ENCODE measurements at places on chromosomes 2 and 18.
A peak's percentile ranks its signal among the peaks of the same experiment; 100 is the strongest.

- DNase-seq, result no peak
Measured at GRCh38 chr2:213086571-213086970, 64.8 kb downstream of the IKZF2 start.

DNA sequence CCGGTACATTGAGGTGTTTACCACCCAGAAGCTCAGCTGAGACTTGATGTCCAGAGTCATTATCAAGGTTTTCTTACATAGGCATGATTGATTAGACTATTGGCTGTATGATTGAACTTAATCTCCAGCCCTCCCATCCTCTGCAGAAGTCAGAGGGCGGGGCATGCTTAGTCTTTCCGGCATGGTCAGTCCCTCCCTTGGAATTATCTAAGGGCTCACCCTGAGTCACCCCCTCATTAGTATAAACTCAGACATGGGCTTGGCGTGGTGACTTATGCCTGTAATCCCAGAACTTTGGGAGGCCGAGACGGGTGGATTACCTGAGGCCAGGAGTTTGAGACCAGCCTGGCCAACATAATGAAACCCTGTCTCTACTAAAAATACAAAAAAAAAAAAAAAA is 243.9 kb downstream of the VAPA start:
- DNase-seq, result no peak

DNA sequence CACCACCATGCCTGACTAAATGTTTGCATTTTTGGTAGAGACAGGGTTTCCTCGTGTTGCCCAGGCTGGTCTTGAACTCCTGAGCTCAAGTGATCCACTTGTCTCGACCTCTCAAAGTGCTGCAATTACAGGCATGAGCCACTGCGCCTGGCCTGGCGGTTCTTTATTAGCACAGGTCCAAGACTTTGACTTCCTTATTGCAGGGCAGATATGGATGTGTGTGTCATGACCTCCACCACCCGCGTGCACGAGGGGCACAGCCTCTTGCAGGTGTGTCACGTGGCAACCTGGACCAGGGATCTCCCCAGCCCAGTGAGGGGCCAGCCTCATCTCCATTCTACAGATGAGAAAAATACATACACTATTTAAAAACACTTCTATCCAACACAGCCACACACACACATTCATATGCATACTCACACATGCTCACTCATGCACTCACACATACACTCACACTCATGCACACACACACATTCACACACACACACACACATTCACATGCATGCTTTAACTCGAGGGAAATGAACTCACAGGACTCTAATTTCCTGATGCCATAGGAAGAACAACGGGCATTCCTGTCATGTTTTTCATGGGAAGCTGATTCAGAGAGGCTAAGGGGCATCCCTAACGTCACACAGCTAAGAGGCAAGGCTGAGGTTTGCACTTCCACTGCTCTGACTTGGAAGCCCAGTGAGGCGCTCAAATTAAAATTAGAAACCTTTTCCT is 38.8 kb downstream of the RRM2 start:
- no peak for DNase-seq

GRCh38 chr2:52831216-52831615 is 936.4 kb upstream of the CHAC2 start:
- no peak for DNase-seq

- DNase-seq, result no peak
Measured at GRCh38 chr2:199484927-199485326, 27.2 kb upstream of the SATB2 start.

GRCh38 chr2:111239107-111239506 is 118.4 kb downstream of the BCL2L11 start:
- DNase-seq, result no peak

GRCh38 chr2:136051725-136052048 is 66.3 kb upstream of the DARS1 start:
- DNase-seq, result no peak

DNA sequence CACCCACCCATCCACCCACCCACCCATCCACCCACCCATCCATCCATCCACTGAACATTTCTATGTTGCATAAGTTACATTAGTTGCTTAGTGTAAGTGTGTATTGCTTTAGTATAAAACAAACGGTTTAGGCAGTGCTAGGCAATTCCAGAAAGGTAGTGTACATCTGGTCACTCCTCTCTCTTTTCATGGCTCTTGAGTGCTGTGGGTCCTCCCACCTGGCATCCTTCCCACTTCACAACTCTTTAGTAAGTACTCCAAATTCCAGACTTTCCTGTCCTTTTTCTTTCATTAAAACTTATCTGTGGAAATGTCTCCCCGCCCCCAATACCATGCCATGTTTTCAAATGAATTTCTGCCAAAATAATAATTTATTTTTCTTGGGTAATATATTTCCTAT is 122.5 kb downstream of the PLEKHM3 start:
- DNase-seq, result no peak

GRCh38 chr2:173278794-173279526 is 75.7 kb upstream of the CDCA7 start:
- no peak for DNase-seq

DNA sequence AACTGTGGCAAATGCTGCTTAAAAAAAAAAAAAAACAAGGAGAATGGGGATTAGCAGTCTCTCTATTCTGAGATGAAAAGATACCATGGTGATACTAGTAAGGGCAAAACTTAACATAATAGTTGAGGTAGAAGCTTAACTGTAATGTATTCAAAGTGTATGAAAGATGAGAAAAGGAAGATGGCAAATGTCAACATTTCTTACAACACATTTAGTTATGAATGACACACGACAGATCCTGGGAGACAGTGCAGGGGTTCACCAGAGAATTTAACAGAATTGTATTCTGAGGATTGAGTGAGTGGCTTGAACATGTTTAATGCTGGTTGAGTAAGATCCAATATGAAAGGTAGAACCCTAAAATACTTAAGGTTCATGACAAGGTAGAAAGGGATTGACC is 52.7 kb downstream of the CUL3 start:
- no peak for DNase-seq

DNA sequence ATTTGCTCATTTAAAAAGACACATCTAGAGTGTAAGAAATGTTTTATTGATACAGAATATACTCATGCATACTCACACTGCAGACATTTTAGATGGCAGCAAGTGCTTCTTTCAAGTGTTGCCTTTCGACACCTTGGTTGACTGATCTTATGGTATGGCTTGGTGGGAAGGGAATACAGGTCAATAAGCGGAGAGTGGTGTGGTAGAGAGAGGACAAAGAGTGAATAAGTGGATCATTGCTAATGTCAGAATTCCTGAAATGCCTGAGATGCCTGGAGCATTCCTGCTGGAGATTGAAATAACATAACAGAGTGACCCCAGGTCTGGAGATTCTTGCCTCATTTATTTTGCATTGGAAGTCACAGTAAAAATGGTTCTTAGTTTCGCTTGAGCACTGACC is 76.7 kb downstream of the RND3 start:
- DNase-seq, result no peak

DNA sequence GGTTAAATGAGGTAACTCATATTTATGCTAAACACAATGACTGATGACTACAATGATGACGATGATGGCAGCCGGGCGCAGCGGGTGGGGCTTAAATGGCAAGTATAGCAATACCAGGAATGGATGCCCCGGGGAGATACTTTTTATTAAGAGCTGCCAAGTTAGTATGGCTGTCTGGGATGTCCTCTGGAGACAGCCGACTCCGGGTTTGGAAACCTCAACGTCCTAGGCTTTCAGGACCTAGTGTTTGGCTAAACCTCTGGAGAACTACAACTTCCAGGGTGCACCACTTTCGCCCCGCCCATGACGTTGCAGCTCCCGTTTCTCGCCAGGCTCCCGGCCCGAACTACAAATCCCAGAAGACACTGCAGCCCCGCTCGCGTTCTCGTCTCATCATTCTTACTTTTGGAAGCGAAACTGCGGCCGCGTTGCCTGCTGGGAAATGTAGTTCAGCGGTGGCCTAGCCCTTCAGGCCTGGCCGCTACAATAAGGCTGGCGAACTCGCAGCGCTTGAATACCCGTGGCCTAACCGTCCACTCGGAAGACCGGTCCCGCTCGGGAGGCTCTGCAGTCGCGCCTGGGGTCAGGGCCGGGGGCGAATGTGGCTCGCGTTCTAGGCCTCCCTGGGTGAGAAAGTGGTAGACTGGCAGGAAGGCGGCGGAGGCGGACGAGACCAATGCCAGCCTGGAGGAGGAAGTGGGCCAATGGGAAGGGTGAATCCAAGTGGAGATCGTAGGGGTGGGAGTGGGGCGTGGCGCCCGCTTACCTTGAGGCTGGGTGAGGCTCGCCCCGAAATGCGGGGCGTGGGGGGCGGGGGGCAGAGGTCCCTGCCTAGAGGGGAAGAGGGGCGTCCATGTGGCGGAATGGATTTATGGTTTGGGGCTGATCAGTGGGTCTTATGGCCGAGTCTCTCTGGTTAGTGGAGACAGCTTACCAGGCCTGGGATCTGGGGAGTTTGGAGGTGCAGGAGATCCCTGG is at the start of gene SMARCAL1:
Gene SMARCAL1, plus strand, starts transcription at position 463 of the 978 bp plus-strand sequence. CDS start 2,221 bp downstream, outside the sequence.
- DNase-seq, result peak; percentile 93

- DNase-seq, result no peak
Measured at GRCh38 chr18:7089369-7089768, 28.2 kb downstream of the LAMA1 start.

DNA sequence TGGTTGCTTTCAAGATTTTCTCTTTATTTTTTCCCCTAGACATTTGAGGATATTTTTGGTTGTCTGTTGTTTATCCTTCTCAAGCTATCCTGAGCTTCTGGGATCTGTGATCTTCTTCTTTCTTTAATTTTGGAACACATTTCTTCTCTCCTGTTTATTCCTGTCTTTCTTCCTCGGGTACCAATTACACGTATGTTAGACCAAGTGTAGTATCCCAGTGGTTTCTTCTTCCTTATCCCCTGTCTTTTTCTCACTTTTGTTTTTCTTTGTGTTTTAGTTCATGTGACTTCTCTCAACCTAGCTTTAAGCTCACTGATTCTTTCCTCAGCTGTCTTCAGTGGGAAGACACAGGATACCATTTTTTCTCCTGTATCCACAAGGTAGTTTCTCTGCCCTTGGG is 120.0 kb downstream of the GALR1 start:
- DNase-seq, result no peak

DNA sequence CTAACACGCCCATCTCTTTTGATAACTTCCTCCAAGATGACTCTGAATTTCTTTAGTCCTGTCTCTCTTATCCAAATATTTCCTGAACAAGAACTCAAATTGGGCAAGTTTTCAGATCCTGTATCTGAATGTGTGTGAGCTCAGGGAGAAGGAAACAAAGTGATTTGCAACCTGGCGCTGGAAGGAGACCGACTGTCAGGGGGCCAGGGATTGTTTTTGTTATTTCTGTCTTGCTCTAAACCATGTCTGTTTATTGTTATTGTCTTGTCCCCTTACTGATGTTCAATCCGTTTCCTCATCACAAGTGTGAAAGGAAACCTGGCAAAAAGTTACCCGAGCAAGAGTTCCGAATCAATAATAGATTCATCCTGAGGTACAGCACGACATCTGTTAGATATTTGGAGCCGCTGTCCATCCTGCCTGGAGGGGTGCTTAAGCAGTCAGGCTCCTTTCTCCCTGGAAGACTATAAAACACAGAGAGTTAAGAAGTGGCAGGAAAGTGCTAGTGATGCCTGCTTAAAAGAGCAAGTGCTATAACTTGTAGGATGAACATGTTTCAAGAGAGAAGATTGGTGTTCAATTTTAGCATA is 132.5 kb upstream of the OSR1 start:
- DNase-seq, result no peak

GRCh38 chr18:2932247-2933181 is 80.4 kb downstream of the LPIN2 start:
- no peak for DNase-seq

DNA sequence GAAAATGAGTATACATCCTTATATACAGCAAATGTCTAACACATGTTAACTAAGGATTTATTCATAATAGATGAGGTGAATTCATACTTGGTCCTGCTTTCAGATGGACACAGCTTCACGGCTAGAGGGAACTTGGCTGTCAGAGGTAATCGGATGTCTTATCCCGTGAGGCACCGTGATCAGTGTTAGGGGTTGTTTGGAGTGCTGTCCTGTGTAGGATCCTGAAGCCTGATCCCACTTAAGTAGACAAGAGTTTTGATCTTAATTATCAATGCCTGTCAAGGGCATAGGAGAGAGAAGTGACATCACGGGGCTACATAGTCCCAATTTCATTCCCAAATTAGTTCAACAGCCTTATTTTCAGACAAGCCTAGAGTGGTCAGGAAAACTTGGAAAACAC is 204.6 kb downstream of the RNF144A start:
- no peak for DNase-seq

GRCh38 chr2:217085543-217085942 is 225.7 kb upstream of the TNP1 start:
- DNase-seq, result no peak

DNA sequence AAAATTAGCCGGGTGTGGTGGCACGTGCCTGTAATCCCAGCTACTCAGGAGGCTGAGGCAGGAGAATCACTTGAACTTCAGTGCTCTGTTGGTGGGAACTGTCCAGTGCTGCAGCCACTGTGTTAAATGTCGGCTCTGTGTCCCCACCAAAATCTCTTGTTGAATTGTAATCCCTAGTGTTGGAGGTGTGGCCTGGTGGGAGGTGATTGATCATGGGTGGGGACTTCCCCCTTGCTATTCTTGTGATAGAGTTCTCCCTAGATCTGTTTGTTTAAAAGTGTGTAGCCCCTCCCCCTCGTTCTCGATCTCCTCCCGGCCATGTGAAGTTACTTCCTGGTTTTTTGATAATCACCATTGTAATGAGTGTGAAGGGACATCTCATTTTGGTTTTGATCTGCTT is 9.8 kb upstream of the RPL31 start:
- no peak for DNase-seq

DNA sequence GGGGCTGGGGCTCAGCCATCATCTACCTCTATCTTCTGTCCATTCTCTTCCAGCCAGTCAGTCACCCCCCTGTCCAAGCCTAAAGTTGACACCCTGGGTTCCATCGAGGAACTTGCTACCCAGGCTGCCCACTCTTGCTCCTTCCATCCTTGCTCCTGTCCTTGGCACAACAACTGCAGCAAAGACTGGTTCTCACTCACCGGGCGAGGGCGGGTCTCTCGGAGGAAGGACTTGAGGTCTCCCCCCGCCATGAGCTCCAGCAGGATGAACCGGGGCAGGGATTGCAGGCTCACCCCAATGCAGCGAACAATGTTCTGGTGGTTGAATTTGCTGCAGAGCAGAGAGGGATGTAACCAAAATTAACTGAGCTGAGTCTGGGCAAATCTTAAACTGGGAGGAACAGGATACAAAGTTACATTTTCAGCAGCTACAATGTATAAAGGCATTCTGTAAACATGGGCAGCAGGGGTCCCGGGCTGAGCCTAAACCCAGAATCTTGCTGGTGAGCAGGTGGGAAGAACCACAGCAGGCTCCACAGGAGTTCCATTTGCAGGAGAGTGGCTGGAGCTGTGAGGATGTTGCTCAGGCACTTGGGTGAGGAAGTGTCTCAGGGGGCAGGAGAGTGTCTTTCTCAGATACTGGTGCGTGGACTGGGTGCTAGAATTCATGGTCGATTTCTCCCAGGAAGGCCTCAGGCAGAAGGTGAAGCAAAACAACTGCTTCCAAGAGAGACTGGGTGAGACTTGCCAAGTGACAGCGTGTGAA is 105.5 kb downstream of the CLIP4 start:
- no peak for DNase-seq

GRCh38 chr2:238853721-238854120 is 5.8 kb downstream of the TWIST2 start:
- DNase-seq, result no peak

GRCh38 chr18:7824970-7825369 is 257.9 kb downstream of the PTPRM start:
- DNase-seq, result no peak
